Stimulated activated CD4-positive, alpha-beta T cell treated with anti-CD3 and anti-CD28 coated beads, TNF-alpha, amount 100 ng/mL, for 1 hour (primary cell): ENCODE measurements at places on chromosomes 16 and 17.

GRCh38 chr17:27158382-27158781 lies 135.5 kb upstream of the WSB1 start:
- DNase-seq: no peak

- DNase-seq: no peak
Observed at GRCh38 chr17:61426482-61427304, 25.5 kb upstream of the TBX4 start.

GRCh38 chr17:9174312-9174711 lies 153.0 kb downstream of the NTN1 start:
- no peak for DNase-seq

DNA sequence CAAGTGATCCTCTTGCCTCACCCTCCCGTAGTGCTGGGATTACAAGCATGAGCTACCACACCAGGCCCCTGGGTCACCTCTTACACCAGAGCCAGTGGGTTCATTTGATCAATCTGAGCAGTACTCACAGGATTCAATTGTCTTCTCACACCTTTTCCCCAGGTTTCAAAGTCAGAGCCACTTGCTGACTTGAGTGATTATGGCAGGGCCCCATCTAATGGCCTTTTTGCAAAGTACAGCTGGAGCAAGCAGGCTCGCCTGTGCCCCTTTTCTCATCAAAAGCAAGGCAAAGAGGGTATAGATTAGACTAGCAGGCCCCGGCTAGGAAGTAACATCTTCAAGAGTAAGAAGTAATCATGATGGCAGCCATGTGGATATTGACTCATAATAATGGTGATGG lies 114.8 kb upstream of the NOL11 start:
- no peak for DNase-seq

- DNase-seq: no peak
Observed at GRCh38 chr17:75266316-75267152, 4.5 kb downstream of the MIF4GD start.

DNA sequence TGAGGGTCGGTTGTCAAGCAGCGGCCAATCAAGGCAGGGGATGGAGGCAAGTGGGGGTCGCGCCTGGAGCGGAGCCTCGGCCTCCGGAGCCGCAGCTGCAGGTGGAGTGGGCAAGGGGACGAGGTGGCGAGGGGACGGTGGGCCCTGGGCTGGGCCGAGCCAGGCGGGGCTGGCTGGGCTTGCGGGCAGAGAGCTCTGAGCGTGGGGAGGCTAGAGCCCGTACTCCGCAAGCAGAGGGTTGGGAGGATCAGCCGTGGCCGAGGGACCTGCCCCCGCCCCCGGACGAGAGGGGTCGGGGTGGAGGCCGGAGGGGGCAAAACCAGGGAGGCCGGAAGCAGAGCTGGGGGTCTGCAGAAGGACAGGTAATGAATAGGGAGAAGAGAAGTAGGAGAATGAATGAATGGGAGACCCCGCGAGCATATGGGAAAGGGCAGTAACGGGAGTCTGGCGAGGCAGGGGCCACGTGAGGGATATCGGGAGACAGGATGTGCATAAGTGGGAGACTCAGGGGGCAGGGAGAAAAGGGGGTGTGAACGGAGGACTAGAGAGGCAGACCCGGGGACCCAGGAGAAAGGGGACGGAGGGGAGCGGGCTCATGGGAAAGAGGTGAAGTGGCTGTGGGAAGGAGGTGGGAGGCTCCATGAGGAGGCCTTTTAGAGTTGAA lies at the start of gene KATNB1:
KATNB1 (plus strand) TSS at position 16 of the 664 bp plus-strand sequence. CDS start 1,474 bp downstream, outside the sequence.
- DNase-seq: no peak

GRCh38 chr17:47644324-47644723 lies 5.4 kb upstream of the KPNB1 start:
- DNase-seq: no peak

DNA sequence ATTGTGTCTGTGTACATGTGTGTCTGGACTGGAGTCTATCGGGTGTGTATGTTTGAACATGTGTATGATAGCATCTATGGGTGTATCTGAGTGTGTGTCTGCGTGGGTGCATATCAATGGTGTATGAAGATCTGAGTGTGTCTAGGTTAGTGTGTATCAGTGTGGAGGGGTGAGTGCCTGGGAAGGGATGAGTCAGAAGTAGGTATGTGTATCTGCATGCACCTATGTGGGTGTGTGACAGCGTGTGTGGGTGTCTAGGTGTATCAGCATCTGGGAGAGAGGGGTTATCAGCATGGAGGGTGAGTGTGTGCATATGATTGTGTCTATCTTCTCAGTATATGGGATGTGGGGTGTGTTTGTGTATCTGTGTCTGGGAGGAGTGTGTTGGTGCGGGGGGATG lies 58.2 kb upstream of the LHX1 start:
- no peak for DNase-seq

DNA sequence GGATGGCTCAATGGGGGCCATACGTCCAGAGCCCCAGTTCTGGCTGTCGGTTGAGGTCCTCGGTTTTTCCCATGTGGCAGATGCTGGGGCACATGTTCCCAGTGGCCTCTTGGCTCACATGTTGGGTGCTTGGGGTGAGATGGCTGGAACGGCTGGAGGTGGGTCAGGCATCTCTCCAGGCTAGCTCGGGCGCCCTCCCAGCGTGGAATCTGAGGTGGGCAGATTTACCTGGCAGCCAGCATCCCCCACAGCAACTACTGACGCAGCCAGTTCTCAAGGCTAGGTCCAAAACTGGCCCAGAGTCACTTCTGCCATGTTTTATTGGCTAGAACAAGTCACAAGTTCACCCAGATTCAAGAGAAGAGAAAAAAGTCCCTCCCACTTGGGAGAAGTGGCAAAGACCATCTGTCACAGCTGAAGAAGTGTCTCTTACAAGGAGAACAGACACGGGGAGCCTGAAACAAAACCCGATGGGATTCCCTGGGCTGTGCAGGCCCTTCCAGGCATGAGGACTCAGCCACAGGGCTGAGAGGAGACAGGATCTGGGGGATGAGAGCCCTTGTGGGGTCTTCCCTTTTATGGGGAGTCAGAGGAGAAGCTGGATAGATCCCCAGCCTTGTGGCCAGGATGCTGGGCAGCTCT lies 15.2 kb downstream of the ACE start:
- no peak for DNase-seq

DNA sequence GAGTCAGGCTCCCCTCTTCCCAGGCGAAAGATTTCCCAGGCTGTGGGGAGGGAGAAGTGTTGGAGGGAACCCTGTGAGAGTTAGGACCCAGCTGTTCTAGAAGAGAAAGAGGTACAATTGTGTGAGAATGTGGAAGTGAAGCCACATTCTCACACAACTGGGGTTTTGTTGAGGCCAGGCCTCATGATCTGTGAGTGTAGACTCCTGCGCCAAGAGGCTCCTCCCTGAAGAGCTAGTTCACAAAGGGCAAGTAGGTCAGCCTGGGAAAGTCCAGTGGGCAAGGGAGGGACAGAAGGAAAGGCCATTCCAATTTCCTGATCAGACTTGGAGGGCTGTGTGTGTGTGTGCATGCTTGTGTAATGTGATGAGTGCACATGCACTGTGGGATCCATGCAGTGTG lies 15.2 kb downstream of the CD300LF start:
- DNase-seq: no peak

- no peak for DNase-seq
Observed at GRCh38 chr16:16928532-16929109, 542.1 kb downstream of the XYLT1 start.

GRCh38 chr17:77420804-77421629 lies 280.2 kb downstream of the SEC14L1 start:
- peak; percentile 46 for DNase-seq

DNA sequence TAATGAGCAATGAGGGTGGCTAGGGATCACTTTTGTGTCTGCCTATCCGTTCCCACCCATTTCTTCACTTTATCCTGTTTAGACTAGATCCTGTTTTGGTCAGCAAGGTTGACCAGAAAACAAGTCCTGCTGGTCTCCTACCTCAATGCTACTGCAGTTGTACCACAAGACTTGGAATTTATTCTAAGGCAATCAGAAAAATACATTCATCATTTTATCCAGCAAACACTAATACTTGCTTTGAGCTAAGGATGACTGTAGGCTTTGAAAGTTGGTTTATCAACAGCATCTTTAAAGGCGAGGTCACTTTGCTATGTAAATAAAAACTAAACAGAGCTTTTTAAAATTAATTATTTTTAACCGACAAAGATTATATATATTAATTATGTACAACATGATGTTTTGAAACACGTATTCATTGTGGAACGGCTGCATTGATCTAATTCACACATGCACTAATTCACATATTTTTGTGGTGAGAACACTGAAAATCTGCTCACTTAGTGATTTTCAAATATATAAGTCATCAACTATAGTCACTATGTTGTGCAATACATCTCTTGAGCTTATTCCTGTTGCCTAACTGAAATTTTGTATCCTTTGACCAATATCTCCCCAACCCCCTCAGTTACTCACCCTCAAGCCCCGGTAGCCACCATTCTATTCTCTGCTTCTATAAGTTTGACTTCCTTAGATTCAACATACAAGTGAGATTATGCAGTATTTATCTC lies 125.9 kb upstream of the HS3ST3A1 start:
- DNase-seq: no peak

DNA sequence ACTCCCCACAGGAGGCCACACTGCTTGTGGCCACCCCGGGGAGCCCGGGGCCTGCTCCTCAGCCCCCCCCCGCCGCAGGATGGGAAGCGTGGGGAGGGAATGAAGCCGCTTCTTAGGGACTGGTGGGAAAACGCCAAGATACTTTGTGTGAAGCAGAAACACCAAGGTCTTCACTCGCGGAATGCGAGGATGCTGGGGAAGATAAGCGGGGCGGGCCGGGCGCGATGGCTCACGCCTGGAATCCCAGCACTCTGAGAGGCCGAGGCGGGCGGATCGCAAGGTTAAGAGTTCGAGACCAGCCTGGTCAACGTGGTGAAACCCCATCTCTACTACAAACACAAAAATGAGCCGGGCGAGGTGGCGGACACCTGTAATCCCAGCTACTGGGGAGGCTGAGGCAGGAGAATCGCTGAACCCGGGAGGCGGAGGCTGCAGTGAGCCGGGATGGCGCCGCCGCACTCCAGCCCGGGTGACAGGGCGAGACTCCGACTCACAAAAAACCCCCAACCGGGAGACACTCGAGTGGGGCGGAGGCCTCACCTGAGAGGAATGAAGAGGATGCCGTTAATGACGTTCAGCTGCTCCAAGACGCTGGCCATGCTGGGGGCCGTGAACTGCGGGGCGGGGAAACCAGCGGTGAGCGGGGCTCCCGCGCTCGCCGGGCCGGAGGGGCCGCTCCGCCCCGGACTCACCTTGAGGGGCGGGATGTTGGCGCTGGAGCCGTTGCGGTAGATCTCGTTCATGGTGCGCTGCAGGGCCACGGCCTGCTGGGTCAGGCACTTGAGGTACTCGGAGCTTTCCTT lies 20.3 kb downstream of the CLUH start:
- no peak for DNase-seq

DNA sequence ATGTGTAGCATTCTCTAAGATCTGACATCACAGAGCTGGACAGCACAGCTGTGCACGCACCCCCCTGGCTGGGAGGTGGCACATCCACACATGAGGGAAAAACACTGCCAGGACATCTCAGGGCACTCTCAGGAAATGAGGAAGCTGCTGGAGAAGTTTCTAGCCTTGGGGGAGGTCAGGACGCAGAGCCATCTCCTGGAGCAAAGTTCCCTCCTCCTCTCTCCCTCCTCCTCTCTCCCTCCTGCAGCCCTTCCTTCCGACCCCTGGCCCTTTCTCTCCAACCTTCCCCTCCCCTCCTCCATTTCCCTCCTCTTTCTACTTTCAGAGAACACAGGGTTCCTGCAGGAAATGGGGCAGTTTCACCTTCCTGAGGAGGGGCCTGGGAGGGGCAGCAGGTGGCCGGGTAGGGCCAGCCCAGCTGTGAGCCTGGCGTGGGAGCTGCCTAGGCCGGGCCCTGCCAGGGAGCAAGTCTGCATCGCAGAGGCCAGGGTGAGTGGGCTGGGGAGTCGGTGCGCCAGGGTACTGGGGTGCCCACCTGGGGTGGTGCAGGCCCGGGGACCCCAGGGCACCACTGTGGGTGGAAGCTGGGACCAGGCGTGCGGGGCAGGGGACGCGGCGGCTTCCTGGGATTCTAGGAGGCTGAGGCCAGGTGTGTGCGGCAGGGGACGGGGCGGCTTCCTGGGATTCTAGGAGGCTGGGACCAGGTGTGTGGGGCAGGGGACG lies at the start of gene DPEP1:
DPEP1 (plus strand) TSS at position 412 of the 723 bp plus-strand sequence. CDS start 16,769 bp downstream, outside the sequence.
- no peak for DNase-seq
